Substantia nigra (tissue), 51 donors: ENCODE measurements at places on chromosomes 12 and 14.
A peak's percentile ranks its signal among the peaks of the same experiment; 100 is the strongest.

GRCh38 chr14:65446159-65446558 is 33.6 kb downstream of the FUT8 start:
- no peak for DNase-seq

- no peak for DNase-seq
Observed at GRCh38 chr12:49260166-49260565, 4.7 kb upstream of the TUBA1C start.

GRCh38 chr12:44765796-44766195 is 110.3 kb downstream of the NELL2 start:
- no peak for DNase-seq

- no peak for DNase-seq
Observed at GRCh38 chr12:42958291-42958674, 368.7 kb upstream of the PRICKLE1 start.

GRCh38 chr14:50559990-50560930 is at the start of gene ATL1:
Gene ATL1 (plus strand): TSS chr14:50560145. CDS start chr14:50560266, 121 bp downstream.
- DNase-seq, result peak; percentile 95

GRCh38 chr12:2691006-2691344 is 103.8 kb upstream of the FKBP4 start:
- no peak for DNase-seq

DNA sequence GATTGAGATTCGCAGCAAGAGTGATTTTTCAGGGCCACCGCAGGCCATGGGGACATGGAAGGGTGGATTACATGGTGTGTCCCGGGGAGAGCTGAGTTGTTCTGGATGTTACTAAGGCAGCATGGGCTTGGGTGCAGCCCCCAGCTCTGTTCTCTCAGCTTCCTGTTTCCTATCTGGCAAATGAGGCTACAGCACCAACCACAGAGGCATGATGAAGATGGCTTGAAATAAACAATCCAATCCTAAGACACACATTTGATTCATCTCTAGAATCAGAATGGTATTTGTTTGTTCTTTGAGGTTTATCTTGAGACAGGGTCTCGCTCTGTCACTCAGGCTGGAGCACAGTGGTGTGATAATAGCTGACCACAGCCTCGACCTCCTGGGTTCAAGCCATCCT is 21.6 kb downstream of the GLTP start:
- DNase-seq, result no peak

DNA sequence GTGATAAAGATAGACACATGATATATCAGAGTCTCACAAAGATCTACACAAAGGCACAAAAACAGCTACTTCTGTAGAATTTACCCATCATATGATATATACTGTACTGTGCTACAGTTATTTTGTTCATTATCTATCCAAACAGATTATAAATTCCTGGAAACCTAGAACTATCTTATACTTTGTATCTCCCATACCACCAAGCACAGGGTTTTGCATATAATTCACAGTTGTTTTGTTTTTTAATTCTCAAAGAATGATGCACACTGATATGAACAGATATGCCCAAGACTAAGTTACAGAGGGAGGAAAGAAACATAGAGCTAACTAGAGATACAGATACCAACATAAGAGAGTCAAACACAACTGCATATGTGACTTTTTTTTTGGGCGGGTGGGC is 3.4 kb downstream of the PRKAG1 start:
- no peak for DNase-seq

DNA sequence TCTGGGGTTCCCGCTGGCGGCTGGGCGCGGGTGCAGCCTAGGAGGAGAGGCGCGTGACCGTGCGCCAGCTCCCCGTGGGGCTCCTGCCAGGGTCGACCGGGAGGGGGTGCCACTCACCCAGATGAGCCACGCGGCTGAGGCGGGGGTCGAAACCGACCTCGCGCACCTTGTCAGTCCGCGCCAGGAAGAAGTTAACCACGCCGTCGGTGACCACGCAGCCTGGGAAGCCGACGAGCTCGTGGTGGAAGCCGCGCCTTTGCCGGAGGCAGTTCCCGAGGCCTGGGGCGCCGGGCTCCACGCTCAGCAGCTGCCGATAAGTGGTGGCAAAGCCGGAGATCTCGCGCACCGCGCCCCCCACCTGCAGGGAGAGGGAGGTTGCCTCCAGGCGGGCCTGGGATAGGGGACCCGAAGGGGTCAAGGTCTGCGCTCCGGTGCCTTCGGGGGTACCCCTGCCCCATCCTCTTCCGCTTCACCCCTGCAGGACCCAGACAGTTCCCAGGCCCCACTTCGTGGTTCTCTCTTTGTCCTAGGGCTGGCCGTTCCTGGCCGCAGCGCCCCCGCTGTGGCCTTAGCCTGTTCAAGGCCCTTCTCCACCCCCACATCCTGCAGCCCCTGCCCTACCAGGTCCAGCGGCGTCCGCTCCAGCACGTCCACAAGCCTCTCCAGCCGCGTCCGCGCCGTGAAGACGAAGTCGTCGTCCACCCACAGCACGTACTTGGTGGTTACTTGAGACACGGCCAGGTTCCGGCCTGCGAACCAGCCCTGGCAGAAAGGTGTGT is 5.3 kb downstream of the B4GALNT1 start:
- DNase-seq, result no peak

- DNase-seq, result no peak
Observed at GRCh38 chr14:74621556-74621955, 9.5 kb upstream of the LTBP2 start.
